ENCODE measurements at places on chromosomes 5 and 9.

- no peak for DNase-seq
Observed at GRCh38 chr5:128304791-128305190, 221.2 kb downstream of the SLC12A2 start.

DNA sequence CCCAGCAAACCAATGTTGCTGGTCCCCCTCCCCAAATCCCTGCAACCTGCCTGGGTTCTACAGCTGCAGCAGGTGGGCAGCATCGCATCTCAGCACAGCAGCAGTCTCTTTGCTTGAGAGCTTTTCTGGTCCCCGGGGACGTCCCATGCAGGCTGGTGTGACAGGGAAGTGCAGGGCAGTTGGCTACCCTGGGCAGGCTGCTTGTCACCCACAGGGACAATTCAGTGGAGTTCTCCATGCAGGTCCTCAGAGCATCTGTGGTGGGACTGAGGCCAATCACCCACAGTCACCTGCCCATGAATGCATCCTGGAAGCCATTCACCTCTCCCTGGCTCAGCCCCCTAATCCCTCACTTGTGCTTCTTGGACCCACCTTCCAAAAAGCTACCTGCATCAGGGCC, 43.9 kb upstream of the SEMA4D start:
- DNase-seq: no peak

DNA sequence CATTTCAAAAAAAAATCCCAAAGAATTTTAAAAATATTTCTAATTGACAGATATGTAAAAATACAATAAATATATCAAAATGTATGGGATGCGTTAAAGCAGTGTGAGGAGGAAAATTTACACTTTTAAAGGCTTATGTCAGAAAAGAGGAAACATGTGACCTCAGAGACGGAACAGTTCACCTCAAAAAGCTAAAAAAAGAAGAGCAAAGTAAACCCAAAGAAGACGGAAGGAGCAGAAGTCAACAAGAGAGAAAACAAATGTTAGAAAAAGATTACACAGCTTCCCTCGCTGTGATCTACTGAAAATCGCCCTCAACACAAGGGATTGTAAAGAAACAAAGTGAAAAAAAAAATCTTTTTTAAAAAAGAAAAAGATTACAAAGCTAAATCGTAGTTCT, 186.9 kb downstream of the AUH start:
- DNase-seq: no peak

DNA sequence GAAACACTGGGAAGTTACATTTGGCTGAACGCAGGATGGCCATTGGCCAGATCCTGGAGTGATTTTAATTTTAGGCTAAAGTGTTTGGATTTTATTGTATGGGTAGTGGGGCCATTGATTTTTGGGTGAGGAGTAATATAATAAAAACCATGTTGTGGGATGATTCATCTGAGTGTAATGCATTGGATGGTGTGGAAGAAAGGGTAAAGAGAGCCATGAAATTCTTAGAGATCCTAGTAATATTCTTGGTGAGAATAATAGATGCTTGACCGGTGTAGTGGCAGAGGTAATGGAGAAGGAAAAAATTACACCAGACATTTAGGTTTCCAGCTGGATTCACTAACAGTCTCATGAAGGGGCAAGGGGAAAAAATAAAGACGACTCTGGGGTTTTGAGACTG, 158.1 kb downstream of the NPR3 start:
- DNase-seq: no peak

DNA sequence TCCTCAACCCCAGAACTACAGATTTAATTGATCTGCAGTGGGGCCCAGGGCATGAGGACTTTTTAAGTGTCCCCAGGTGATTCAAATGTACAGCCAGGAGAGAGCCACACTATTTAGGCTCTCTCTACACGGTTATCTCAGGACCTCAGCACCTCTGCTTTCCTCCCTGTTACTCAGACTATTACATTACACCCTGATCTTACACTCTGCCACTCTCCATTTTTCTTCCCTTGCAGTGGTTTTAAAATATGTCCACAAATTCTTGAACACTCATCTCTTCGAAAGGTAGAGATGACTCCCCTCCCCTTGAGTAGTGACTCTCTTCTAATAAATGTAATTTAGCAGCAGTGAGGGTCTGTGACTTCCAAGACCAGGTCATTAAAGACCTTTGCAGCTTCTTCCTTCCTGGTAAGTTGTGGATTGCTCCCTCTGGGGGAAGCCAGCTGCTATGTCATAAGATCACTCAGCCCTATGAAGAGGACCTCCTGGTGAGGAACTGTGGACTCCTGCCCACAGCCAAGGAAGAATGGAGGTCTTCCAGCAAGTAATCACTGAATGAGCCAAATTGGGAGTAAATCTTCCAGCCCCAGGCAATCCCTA, 87.5 kb upstream of the SSBP2 start:
- DNase-seq: peak; percentile 1

- no peak for DNase-seq
Observed at GRCh38 chr5:170303549-170303948, 6.0 kb upstream of the LCP2 start.

DNA sequence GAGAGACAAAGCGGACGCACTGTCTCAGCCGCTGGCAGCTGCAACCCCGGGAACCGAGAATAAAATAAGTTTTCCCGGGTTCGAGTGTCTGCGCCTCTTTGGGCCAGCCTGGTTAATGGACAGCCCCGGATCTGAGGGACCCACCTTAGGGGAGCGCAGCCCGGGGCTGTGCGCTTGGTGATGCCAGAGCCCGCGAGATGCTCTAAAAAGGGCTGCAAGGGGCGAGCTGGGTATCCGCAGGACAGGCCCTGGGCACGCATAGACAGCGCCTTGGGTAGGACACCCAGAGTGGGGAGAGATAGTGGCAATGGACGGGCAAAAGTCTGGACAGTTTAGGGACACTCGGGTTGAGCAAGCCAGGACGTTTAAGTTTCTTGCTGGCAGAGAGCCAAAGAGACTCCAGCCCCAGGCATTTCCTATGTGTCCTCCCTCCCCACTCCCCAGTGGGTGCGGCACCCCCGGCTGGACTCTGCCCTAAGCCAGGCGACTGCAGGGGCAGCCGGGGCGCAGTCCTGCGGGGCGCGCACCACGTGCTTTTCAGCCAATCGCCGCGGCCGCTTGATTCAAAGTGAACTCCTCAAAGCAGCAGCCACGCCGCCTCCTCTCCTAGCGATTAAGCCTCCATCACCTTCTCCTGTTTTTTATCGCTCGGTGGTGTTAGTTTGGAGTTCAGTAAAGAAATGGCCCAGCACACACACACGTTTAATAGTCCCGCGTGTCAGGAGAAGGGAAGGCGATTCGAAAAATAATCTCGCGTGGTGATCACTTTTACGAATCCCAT, 616 bp upstream of the ENC1 start:
- peak; percentile 56 for DNase-seq

DNA sequence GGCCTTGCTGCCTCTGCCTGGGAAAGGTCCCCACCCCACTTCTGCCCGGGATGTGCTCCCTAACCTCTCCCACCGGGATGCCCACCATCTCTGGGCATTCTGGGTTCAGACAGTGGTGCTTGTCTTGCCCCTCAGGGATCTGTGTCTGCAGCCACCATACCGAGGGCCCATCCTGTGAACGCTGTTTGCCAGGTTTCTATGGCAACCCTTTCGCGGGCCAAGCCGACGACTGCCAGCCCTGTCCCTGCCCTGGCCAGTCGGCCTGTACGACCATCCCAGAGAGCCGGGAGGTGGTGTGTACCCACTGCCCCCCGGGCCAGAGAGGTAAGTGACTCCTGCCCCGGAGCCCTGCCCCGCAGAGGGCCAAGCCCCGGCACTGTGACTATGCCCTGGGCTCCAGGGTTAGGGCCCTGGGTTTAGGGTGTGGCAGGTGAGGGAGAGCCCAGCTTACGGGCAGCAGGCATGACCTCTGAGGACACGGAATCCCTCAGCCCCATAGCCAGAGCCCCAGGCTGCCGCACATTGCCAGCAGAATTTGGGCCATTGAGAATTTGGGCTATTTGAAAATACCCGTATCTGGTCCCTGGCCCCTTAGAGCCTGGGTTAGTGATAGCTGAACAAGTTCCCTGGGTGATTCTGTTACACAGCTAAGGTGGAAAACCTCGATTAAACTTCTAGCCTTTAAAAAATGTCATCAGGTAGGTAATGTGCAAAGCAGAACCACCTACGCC, 35.3 kb upstream of the AIF1L start:
- DNase-seq: no peak

Data from NCI-H510A treated with DMSO at 0.1 percent for 48 hours (cell line).